ENCODE measurements at places on chromosomes 6 and 20. TPM values are rescaled to one million over a fixed set of nuclear protein-coding genes. Genes with fewer than 3 reads are reported as not detected.

TRIM15 gene
- 0.76 TPM for total RNA-seq

F13A1 gene
- not detected for total RNA-seq

UST gene
- total RNA-seq, result 0.10 TPM

CLVS2 gene
- total RNA-seq, result not detected

TMEM244 gene
- total RNA-seq, result not detected

AIF1 gene
- total RNA-seq, result 54.0 TPM

LRRN4 gene
- total RNA-seq, result not detected

PLAGL1 gene
- total RNA-seq, result 8.8 TPM

FKBP1C gene
- total RNA-seq, result 2.0 TPM

KIAA1755 gene
- not detected for total RNA-seq

CST4 gene
- total RNA-seq, result not detected

MUCL3 gene
- not detected for total RNA-seq

HLA-DOA gene
- 8.4 TPM for total RNA-seq

TSPO2 gene
- total RNA-seq, result not detected

ERVFRD-1 gene
- total RNA-seq, result not detected

MLN gene
- total RNA-seq, result not detected

MEP1A gene
- not detected for total RNA-seq

CPNE5 gene
- 2.7 TPM for total RNA-seq

TUBB1 gene
- total RNA-seq, result not detected

TMEM74B gene
- total RNA-seq, result not detected

FAM83C gene
- not detected for total RNA-seq

CDSN gene
- not detected for total RNA-seq

OVOL2 gene
- not detected for total RNA-seq

NT5E gene
- 17.9 TPM for total RNA-seq

TAAR9 gene
- not detected for total RNA-seq

HLA-DQB2 gene
- total RNA-seq, result 7.1 TPM

LAMA2 gene
- 0.93 TPM for total RNA-seq

GLP1R gene
- not detected for total RNA-seq

PABPC1L gene
- total RNA-seq, result 53.6 TPM

ZSCAN16 gene
- 6.6 TPM for total RNA-seq

ACSS1 gene
- 24.0 TPM for total RNA-seq

All from T-helper 1 cell treated with Interleukin-12 subunit alpha and Interleukin-12 subunit beta and Interleukin-4 antibody, amounts not matched to agents 30 ng/mL and 1 ng/mL, for 36 hours (primary cell).